Testis (tissue), 5 donors: ENCODE measurements at places on chromosomes 1 and 21. TPM values are rescaled to one million over a fixed set of nuclear protein-coding genes. Genes with fewer than 3 reads are reported as not detected.

KCNE1 gene
- total RNA-seq, result 16.7 TPM

FOXO6 gene
- total RNA-seq, result 4.5 TPM

C1orf94 gene
- 16.5 TPM for total RNA-seq

HSF2BP gene
- 28.3 TPM for total RNA-seq

ADAMTS4 gene
- total RNA-seq, result 2.4 TPM

SLC9C2 gene
- 15.9 TPM for total RNA-seq

SLC30A10 gene
- 2.2 TPM for total RNA-seq

GJB3 gene
- 0.55 TPM for total RNA-seq

CBR1 gene
- total RNA-seq, result 78.9 TPM

OR14K1 gene
- 3.0 TPM for total RNA-seq

FDPS gene
- total RNA-seq, result 51.6 TPM

NPHS2 gene
- 0.37 TPM for total RNA-seq

TACSTD2 gene
- 0.93 TPM for total RNA-seq

OR2T4 gene
- total RNA-seq, result not detected

CBS gene
- total RNA-seq, result 8.0 TPM

SELP gene
- total RNA-seq, result 1.7 TPM

CD244 gene
- 2.3 TPM for total RNA-seq

CASP9 gene
- 48.5 TPM for total RNA-seq

TSPAN2 gene
- 1.2 TPM for total RNA-seq

MYBPH gene
- 0.25 TPM for total RNA-seq

SMIM34 gene
- total RNA-seq, result not detected

LRRC71 gene
- 17.5 TPM for total RNA-seq

OR4F16 gene
- total RNA-seq, result 0.93 TPM

PRELP gene
- 9.6 TPM for total RNA-seq

CCDC27 gene
- 18.3 TPM for total RNA-seq

SERBP1 gene
- total RNA-seq, result 180 TPM

USP21 gene
- 51.2 TPM for total RNA-seq

TEKT2 gene
- 65.0 TPM for total RNA-seq

ECM1 gene
- total RNA-seq, result 5.0 TPM

CELA2A gene
- total RNA-seq, result 3.7 TPM

KRTAP19-3 gene
- not detected for total RNA-seq

SETD4 gene
- 52.3 TPM for total RNA-seq

DCDC2B gene
- total RNA-seq, result 1.7 TPM

ZMYND12 gene
- 31.3 TPM for total RNA-seq

ADGRL4 gene
- total RNA-seq, result 10.2 TPM

HSPG2 gene
- 54.2 TPM for total RNA-seq
